GM13977 (cell line): ENCODE measurements at places on chromosomes 11 and 22.

GRCh38 chr11:94129512-94130297, 1.1 kb downstream of the PANX1 start:
- DNase-seq = no peak

DNA sequence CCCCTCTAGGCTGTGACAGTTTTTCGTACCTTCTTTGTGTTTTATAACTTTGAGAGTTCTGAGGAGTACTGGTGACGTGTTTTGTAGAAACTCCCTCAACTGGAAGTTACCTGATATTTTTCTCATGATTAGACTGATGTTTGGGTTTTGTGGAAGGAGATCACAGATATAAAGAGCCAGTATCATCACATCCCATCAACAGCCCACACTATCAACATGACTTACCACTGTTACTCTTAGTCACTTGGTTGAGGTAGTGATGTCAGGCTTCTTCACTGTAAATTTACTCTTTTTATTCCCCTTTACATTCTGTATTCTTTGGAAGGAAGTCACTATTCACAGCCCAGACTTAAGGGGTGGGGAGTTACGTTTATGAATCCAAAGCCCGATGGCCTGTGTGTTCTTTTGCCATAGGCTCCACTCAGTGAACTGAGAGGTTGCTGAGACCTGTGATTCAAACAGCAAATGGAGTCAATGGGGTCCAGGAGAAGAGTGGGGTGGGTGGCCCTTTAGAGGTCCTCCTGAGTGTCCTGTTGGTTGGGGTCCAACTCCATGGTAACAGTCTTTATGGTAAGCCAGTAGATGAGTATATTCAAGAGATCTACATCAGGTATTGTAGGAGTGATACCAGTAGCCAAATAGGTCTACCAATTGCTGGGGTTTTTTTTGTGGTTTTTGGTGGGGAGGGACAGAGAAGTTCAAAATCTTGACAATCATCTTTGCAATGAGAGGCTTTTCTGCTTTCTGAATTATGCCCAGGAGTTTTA, 15.2 kb upstream of the MS4A4E start:
- no peak for DNase-seq

GRCh38 chr11:80122211-80122610, 681.4 kb upstream of the TENM4 start:
- DNase-seq = no peak

DNA sequence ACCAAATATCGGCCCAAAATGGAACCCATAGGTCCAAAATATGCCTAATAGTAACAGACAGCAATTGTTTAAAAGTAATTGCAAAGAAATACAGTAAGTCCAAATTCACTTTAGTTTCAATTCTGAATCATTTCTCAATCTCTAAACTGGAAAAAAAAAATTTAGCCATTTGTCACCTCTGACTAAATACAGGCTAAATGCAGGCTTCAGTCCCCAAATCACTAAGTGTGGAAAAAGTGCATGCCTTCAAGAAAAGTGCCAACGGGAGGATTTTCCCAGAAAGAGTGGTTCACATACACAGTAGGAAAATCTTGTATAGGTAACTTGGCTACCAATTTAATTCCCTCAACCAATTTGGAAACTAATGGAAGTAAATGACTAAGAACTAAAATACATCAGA, 35.7 kb downstream of the SIK3 start:
- no peak for DNase-seq

DNA sequence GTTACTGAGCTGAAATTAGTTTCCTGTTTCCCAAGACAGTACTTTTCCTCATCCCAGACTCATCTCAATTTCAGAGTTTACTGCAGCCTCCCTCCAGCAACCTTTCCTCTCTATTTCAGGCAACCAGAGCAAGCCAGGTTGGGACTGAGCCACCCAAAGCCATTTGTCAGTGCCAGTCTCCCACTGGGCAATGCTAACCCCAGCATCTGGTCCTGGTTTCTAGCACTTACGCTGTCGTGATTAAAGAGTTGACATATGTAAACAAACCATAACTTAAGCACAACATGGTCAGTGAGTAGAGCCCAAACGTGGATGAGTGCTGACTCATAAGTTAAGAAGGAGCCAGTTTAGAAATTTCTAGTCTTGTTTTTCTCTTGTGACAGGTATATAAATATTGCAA, 119.6 kb upstream of the BLID start:
- no peak for DNase-seq
